Activated T-helper 9 cell treated with anti-CD3 and anti-CD28 coated beads, Interleukin-2, amount 50 U/mL, for 16 hours (primary cell): ENCODE measurements at places on chromosomes 11 and 22.
A peak's percentile ranks its signal among the peaks of the same experiment; 100 is the strongest.

DNA sequence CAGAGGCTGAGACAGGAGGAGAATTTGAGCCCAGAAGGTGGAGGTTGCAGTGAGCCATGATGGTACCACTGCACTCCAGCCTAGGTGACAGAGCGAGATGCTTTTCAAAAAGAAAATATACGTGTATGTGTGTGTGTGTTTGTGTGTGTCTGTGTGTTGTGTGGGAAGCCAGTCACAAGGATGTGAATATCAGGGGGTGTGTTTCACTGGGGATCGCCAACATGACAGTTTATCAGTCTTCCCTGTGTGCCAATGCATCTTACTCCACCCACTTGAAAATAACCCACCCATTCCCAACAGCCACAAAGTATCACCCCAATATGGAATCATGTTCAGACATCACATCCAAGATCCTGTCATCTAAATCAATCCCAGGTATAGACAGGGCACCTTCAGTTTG is 10.4 kb upstream of the APOBEC3B start:
- no peak for DNase-seq

- no peak for DNase-seq
Measured at GRCh38 chr22:30217698-30218560, 28.6 kb downstream of the LIF start.

DNA sequence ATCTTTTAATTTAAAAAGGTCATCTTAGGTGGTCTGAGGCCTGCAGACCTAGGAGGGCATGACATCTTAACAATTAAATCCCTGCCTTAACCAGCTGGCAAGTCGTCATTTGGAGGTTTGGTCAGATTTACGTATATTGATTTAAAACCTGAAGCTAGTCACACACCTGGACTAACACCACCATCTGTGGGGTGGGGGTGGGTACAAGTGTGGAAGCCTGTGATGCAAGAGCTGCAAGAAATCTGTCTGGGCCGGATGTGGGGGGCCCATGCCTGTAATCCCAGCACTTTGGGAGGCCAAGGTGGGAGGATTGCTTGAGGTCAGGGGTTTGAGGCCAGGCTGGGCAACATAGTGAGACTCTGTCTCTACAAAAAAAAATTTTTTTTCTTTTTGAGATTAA is 11.6 kb downstream of the CCDC87 start:
- no peak for DNase-seq

- no peak for DNase-seq
Measured at GRCh38 chr22:23530766-23531282, 49.3 kb downstream of the IGLL1 start.

DNA sequence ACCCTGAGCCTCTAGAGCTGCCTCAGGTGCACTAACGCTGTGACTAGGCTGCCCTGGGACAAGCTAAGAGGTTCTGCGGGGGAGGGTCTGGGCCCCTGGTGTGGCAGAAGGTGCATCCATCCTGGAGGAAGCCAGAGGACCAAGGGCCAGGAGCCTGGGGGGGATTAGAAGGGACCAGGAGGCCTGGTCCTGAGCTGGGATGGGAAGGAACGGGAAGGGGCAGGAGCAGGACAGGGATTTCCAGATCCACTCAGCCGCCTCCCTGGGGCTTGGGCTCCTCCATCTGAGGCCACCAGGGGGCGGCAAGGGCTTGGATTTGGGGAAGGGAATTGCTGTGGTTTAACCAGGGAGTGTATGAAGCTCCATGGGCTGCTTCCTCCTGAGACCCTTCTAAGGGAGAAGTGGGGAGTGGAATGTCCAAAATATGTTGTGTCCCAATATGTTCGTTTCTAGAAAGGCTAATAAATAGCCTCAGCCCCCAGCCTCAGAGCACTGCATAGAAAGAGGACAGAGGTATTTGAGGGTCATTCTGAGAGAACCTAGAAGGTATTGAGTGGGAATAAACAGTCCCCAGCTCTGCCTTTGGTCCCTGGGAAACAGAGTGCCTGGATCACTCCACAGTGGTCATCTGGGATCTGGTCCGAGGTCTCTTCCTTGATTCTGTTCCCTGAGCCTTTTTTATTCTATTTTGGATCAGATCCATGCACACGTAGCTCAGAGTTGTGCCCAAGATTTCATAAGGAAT is 17.4 kb upstream of the PRAME start:
- peak; percentile 5 for DNase-seq

- DNase-seq: peak; percentile 49
Measured at GRCh38 chr11:6320411-6321155, at the start of gene CAVIN3. TSS of gene CAVIN3 (minus strand) at chr11:6320501. CDS start at chr11:6320476, 25 bp downstream.

DNA sequence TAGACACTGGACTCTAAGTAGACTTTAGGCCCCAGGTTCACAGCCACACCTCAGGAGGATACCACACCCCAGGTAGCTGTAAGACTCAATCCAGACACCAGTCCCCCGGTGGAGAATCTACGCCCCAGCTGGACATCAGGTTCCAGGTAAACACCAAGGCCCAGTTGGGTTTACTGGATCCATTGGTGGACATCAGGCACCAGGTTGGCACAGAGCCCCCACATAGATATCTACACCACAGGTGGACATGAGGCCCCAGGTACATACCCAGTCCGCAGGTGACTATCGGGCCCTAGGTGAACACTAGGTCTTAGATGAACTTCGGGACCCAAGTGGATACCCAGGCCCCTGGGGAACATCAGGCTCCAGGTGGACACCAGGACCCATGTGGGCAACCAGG is 58.9 kb upstream of the SEPTIN5 start:
- no peak for DNase-seq

- no peak for DNase-seq
Measured at GRCh38 chr11:108654994-108655631, 9.8 kb upstream of the DDX10 start.
